ENCODE measurements at places on chromosomes 2 and 18.

DNA sequence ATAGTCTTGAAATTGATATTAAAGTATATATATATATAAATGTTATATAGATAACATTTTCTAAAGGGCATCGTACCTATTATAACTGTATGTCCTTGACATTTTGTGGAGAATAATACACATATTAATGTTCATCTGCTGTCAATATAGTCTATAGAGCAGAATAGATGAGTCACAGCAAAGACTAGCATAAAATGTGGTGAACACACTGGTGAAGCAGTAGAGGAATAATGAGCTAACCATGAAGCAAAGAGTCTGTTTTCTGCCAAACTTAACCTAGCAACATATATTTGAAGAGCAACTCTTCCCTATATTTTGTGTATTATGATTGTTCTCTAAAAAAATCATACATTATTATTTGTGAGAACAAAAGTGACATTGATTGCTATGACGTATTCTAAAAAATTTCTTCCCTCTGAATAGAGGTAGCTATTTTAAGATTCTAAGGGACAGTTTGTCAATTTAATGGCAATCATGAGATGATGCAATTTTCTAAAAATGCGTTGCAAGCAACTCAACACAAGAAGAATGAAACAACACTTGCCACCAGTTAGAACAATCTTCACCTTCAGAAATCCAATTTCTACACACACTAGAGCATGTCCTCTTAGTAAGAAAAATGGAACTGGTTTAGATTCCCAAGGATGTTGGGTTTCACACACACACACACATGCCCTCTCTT lies 22.0 kb downstream of the DOCK10 start:
- no peak for DNase-seq

- DNase-seq: no peak
Observed at GRCh38 chr2:39689272-39689841, 23.6 kb downstream of the TMEM178A start.

DNA sequence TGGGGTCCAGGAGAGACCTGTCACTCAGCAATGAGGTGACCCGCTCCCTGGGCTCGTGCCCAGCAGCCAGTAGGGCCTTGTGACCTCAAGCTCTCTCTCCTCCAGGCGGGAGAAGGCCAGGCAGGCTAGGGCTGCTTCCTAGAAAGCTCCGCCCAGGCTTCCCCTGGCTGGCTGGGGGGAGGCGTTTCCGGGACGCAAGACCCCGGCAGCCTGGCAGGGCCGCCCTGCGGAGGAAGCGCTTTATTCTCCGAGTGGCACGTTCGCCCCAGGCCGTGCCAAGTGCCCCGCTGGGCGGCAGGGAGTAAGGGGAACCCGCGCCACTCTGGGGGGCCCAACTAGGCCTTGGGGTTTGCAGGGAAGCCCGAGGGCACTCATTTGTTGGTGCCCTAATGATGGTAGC lies 21.2 kb upstream of the EPAS1 start:
- no peak for DNase-seq

DNA sequence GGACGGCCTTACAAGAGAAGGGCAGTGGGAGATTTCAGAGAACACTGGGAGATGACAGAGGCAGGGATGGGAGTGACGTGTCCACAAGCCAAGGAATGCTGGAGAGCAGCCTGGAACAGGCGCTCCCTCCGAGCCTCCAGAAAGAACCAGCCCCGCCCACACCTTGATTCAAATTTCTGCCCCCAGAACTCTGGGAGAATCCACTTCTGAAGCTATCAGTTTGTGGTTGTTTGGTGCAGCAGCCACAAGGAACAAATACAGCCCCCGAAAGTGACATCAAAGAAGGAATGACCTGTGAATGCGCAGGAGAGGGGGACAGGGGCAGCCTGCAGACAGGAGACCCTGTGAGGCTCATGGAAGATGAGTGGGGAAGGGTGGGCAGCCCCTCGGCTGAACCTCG lies 67.3 kb downstream of the TWIST2 start:
- no peak for DNase-seq

- no peak for DNase-seq
Observed at GRCh38 chr2:109059474-109060165, 69.4 kb upstream of the SH3RF3 start.

GRCh38 chr2:108169982-108170625 lies 69.7 kb upstream of the SULT1C3 start:
- DNase-seq: no peak

- no peak for DNase-seq
Observed at GRCh38 chr2:81670885-81671284, 1366.3 kb upstream of the LRRTM1 start.
